CD4-positive, alpha-beta T cell treated with Interleukin-10 for 1 hour (primary cell): ENCODE measurements at places on chromosomes 2 and 18.

GRCh38 chr18:58476022-58476421, 152.9 kb downstream of the ALPK2 start:
- DNase-seq: no peak

DNA sequence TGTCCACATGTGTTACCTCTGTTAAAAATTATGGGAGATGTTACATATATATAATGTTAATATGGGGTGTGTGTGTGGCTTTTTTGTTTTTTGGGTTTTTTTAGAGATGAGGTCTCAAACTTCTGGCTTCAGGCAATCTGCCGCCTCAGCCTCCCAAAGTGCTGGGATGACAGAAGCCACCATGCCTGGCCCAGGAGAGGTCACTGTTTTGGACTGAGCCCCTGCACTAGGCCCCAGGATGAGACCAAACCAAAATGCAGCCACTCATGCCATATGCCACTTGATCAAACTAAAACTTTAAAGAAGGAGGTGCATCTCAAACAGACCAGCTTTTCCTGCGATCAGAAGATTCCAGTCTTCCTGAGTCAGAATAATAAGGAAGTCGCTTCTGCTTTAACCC, 2.5 kb downstream of the ADI1 start:
- no peak for DNase-seq

DNA sequence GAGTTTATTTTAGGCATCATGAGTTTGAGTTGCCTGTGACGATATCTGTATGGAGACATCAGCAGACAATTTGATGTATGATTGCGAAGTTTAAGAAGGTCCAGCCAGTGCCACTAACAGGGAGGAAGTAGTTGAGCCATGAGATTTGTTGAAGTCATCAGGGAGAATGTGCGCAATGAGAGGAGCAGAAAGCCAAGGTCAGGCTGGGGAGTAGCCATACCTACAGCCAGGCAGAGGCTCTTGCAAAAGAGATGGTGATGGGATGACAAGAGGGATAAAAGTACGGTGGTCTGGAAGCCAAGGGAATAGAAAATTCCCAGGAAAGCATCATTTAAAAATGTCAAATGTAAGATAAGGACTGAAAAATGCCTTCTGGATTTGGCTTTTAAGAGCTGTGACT, 51.2 kb downstream of the LIMS1 start:
- DNase-seq: no peak

- no peak for DNase-seq
Measured at GRCh38 chr2:147927053-147927588, 82.3 kb downstream of the ACVR2A start.

GRCh38 chr2:86492048-86492453, 50.9 kb downstream of the KDM3A start:
- no peak for DNase-seq

- DNase-seq: no peak
Measured at GRCh38 chr2:232335859-232336215, 42.7 kb upstream of the ALPP start.

DNA sequence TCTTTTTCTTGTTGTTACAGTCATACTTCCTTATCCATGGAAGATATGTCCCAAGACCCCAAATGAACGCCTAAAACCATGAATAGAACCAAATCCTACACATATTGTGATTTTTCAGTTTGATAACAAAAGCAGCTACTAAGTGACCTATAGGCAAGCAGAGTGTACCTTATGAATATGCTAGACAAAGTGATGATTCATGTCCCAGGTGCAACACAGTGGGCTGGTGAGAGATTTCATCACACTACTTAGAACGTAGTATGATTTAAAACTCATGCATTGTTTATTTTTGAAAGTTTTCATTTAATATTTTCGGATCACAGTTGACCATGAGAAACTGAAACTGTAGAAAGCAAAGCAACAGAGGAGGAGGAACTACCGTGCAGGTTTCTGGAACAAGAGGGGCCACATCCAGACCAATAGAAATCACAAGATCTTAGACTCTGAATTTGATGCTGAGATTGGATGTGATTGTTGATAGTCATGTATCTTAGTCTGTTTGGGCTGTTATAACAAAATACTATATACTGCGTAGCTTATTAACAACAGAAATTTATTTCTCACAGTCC, 470.8 kb upstream of the VRK2 start:
- no peak for DNase-seq

GRCh38 chr18:79779700-79780190, 18.0 kb upstream of the KCNG2 start:
- no peak for DNase-seq

GRCh38 chr2:64750001-64750816, 96.5 kb upstream of the SERTAD2 start:
- peak; percentile 43 for DNase-seq

DNA sequence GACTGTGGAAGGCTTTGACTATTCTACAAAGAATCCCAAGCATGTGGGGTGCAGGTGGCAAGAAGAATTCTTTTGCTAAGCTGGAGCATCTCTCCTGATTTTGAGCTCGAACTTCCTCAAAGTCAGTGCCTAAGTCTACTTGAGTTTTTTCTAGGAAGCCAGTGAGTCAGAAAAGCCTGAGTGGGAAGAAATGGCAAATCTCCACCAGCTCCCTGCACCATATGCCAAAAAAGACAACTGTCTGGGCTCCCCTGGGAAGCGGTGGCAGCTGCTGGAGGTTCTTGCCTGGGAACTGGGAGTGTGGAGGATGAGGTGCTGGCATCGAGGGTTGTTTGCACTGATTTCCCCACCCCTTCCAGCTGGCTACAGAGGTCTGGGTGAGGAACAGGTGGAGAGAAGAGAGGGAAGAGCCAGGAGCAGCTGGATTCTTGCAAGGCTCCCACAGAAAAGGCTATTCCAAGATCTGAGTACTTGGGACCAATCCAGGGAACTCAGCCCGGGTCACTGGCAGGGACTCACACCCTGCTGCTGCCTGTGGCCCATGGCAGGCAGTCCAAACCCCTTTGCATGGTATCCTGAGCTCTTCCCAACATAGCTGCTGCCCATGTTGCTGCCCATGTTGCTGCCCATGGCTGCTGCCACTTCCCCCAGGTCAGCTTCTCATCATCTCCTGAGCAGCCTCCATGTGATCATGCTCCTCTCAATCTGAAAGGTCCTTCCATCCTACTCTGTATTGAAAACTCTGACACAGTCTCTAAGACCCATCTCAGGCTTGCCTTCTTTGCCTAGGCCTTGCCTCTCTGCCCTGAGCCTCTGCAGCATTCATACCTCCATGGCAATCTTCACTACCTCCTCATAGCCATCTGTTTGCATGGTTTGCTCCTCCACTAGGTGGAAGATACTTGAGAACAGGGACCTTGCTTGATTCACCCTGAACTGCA, 128.3 kb upstream of the SPATS2L start:
- no peak for DNase-seq

GRCh38 chr2:63667132-63667700, 78.5 kb downstream of the MDH1 start:
- no peak for DNase-seq

GRCh38 chr18:75962036-75962572, 532.9 kb downstream of the ZNF516 start:
- DNase-seq: no peak

GRCh38 chr2:216589791-216590190, 43.4 kb upstream of the IGFBP2 start:
- no peak for DNase-seq

DNA sequence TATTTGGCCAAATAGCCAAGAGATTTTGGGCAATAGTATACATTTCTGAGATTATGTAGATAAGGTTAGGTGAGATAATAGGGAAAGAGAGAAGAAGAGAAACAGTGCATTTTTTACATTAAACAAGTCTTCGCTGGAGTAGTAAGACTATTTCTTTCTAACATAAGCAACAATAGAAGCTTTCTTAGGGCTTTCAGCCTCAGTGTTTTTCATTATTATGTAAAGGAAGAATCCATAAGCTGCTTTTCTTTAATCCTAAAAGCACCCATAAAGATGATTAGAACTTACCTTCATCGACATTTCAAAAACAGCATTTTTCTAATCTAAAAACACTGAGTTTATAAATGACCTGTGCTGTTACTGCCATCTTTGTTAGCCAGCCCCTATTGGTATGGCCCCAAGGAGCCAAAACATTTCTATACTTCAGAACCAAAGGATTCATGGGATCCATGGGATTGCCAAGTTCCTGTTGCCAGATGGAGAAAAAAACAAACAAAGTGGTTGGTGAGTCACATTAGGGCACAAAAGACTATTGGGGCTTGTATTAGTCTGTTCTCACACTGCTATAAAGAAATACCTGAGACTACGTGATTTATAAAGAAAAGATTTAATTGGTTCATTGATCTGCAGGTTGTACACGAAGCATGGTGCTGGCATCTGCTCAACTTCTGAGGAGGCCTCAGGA, 88.2 kb downstream of the SCG2 start:
- DNase-seq: no peak

DNA sequence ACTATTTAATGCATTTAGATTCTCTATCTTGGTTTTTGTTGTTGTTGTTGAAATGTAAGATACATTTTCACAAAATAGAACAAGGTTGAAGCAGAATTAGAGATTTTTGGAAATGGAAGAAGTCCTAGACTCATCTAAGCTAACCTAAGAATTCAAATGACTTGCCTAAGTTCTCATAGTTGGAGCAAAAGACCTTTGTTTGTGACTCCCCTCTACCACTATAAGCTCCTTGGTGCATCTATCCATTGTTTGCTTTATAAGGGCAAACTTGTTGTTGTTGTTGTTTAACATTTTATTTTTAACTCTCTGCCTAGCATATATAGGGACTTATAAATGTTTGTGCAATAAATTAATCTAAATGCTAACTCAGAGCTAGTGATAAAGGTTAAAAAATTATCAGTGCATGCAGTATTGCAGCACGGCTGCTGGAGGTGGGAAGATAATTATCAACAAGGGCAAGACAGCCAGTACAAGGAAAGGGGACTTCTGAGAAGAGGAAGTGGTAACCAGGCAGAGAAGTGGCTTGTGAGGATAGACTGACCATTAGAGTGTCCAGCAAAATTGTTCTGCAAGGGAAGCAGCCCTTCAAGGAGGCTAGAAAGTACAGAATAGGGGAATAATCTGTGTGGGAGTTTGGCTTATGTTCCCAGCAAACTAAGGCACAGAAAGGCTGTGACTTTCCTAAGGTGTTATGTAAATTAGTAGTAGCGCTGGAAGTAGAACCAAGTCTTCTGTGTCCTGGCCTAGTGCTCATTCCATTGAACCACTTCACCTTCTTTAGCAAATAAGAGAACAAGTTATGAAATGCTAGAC, 38.1 kb upstream of the ACYP2 start:
- DNase-seq: no peak

- DNase-seq: no peak
Measured at GRCh38 chr2:234377761-234378391, 119.0 kb downstream of the ARL4C start.

- DNase-seq: no peak
Measured at GRCh38 chr18:11387880-11388279, 221.5 kb upstream of the SLC35G4 start.

- no peak for DNase-seq
Measured at GRCh38 chr2:109141006-109141600, 12.1 kb downstream of the SH3RF3 start.

DNA sequence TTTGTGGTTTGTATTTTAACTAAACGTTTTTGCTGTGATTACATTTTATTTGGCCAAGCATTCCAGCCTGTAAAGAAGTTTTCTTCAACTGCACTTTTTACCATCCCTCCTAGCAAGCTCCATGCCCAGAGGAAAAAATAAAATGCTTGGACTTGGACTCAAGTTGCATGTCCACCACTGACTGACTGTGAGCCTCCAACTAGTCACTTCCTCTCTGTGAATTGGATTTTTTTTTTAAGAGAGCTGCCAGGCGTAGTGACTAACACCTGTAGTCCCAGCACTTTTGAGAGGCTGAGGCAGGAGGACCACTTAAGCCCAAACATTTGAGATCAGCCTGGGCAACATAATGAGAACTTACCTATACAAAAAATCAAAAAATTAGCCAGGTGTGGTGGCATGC, 1185.2 kb upstream of the PIK3C3 start:
- no peak for DNase-seq

- no peak for DNase-seq
Measured at GRCh38 chr2:88209521-88210131, 39.5 kb downstream of the THNSL2 start.

GRCh38 chr2:201484805-201485204, 33.3 kb downstream of the STRADB start:
- DNase-seq: no peak

- no peak for DNase-seq
Measured at GRCh38 chr2:45168711-45169338, 159.6 kb upstream of the SIX2 start.

DNA sequence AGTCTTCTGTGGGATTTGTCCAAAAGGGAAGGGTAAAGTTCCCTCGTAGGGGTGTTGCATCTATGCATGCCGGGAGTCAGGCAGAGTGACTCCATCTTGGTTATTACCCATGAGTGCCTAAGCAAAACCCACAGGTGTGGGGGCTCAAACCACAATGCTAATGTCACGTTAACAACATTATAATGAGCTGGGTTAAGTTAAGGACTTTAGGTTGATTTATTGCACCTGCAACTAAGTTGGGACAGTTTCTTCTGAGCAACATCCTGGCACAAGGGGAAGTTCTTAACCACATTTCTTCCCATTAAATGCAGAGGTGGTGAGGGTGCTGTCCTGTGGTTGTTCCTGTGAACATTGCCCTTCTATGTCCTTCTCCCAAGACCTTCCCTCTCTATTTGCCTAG, 1596.8 kb upstream of the SLC39A10 start:
- DNase-seq: no peak

DNA sequence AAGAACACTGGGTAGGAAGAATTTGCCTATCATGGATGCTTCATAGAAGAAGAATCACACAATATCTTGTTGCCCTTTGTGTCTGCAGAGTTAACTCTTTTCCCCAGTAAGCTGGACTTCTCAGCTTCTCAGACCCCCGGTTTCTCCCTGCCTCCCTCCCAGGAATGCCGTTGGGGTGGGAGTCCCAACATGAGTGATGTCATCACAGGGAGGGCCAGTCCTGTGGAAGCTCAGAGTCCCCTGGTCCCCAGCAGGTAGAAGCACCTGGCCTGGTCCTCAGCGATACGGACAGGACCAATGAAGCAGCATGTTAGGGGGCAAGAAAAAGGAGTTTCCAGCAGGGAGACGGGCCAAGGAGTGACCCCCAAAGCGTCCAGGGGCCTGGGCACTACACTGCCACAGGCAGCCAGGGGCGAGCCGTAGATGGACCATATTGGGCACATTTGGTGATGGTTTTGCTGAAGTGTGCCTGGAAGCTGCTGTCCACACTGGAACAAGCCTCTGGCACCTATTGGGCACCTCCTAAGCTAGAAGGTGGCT, 235.9 kb upstream of the SMAD2 start:
- DNase-seq: no peak

DNA sequence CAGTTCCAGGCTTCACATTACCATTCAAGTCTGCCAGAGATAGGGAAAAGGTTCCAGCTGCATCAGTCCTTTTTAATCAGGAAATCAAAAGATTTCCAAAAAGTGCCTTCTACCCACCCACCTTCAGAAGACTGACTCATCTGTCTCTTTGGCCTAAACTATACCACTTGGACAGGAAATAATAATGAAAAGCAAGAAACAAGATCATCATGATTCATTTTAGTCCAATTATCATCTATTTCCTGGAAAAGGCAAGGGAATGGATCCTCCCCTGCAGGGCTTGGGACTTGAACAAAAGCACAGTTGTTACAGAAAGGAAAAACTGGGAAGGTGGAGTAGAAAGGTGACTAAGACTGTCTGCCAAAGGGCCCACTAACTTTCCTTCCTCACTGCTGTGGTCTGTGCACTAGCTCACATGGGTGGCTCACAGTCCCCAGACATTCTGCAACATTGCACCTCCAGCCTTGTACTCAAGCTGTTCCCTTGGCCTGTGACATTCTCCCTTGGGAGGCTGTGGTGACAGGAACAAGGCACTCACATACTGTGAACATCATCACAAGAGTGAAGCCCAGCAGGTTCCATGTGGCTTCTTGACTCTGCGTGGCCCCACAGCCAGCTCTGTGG, 75.3 kb downstream of the VSNL1 start:
- no peak for DNase-seq

GRCh38 chr2:195652911-195653310, 4.1 kb upstream of the SLC39A10 start:
- DNase-seq: no peak
